ENCODE measurements at places on chromosomes 6 and 20.

- DNase-seq = no peak
Measured at GRCh38 chr6:3876101-3876500, 26.9 kb downstream of the FAM50B start.

DNA sequence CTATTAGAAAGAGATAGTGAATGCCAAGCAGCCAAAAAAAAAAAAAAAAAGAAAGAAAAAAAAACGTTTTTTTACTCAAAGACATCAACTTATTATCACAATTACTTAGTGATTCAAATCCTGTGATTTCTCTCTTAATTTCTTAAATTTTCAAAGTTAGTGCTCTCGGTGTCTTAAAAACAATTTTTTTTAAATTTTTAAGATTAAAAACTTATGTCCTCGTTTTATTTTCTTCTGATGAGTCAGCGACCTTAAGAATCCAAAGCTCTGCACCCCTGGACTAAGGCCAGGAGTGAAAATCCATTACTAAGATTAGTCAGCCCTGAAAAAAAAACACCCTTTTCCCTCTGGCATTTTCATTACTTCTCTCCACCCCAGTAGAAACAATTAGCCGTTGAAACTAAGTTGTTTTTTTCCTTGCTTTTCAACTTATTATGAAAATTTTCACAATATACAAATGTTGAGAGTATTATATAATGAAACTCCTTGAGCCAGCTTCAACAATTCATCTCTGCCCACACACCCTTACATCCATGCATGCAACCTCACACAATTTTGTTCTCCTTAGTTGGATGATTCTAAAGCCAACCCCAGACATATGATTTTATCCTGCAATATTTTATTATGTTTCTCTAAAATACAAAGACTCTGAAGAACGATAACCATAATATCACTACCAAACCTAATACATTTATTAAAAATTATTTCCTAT is 85.6 kb upstream of the CARMIL1 start:
- DNase-seq = no peak

DNA sequence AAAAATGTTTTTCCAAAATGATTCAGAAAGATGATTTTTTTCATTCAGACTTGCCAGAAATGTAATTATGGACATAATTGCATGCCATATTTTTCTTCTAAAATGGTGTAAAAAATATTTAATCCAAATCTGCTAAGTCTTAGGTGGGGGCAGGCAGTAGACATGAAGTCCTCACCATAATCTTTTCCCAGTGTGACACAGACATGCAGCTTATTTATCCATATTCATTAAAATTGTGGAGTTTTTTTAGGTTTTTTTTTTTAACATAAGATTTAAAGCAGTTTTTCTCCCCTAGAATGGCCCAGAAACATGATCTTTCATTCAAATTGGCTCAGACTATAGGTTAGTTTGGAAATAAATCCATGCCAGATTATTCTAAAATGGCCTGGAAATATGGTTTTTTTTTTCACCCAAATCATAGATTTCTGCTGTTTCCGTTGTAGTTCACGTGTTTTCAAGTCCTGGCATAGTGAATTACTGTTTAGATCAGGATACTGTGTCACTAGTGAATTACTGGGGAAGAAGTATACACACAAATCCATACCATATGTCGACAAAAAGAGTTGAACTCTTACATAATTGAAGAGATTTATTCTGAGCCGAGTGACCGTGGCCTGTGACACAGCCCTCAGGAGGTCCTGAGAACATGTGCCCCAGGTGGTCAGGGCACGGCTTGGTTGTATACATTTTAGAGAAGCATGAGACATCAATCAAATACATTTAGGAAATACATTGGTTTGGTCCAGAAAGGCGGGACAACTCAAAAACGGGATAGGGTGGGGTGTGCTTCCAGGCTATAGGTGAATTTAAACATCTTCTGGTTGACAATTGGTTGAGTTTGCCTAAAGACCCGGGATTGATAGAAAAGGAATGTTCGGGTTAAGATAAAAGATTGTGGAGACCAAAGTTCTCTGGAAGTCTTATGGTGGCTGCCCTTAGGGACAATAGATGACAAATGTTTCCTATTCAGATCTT is 33.9 kb downstream of the ZNF133 start:
- DNase-seq = no peak

GRCh38 chr6:126051791-126052190 is 65.5 kb downstream of the TRMT11 start:
- no peak for DNase-seq

DNA sequence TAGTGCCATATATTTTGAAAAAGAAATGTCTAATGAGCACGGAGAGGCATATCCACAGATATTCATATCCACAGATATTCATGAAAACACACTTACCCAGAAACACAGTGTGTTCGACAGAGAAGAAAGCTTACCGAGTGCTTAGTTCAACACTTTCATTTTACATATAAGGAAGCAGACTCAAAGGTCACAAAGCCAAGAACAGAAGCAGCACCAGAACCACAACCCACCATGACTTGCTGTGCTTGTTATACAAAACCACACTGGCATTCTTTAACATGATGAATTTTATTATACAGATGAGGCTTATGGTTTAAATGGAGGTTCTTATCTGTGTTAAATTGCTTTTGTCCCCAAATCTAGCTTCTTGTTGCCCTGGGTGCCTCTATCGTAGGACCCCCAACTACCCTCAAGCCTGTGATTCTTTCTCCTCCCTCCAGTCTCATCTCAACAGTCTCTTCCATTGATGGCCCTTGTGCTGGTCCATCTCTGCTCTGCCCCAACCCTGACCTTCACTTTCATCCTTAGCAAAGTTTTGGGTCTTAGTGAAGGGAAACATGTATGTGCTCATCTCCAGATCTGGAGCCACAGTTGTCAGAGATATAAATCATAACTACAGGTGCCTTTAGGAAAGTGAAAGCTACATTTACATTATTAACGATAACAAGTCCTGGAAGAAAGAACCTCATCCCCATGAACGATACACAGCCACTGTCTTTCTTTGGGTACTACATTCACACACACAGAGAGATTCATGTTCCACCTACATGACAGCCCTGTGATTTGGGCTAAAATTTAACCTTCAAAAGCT is 40.0 kb downstream of the SF3B5 start:
- peak; percentile 41 for DNase-seq

GRCh38 chr20:1306316-1307135 is 22.4 kb downstream of the SDCBP2 start:
- no peak for DNase-seq

- DNase-seq = no peak
Measured at GRCh38 chr20:2302384-2303060, 6.7 kb downstream of the TGM3 start.

DNA sequence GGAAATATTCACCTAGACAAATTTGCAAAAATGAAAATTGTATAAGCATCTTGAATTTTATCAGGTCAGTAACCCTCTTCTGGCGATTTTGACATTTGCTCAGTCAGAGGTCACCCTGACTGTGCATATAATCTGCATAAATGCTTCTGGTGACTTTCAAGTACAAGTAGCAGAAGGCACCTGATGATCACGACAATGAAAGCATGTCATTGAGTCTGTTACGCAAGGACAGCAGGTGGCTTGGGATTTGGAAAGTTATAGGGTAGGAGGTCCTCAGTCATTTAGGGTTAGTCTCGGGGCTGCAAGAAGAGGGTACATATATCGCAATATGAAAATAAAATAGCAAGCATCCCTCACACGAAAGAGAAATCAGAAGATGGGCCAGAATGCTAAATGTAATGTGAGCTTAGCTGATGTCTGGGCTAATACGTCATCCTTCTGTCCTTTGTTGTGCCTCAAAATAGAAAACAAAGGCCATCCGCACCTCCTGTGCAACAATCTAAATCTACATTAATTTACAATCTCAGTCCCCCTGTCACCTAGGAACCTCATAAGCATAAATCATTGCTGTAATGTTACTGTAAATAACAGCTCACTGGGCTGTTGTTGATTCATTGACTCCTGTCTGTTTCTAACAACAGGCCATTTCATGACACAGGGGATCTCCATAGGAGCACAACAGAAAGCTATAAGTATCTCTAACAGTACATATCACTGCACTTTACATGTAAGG is 155.2 kb upstream of the RSPO3 start:
- no peak for DNase-seq

GRCh38 chr20:22585786-22586493 is 1.6 kb upstream of the FOXA2 start:
- DNase-seq = no peak

DNA sequence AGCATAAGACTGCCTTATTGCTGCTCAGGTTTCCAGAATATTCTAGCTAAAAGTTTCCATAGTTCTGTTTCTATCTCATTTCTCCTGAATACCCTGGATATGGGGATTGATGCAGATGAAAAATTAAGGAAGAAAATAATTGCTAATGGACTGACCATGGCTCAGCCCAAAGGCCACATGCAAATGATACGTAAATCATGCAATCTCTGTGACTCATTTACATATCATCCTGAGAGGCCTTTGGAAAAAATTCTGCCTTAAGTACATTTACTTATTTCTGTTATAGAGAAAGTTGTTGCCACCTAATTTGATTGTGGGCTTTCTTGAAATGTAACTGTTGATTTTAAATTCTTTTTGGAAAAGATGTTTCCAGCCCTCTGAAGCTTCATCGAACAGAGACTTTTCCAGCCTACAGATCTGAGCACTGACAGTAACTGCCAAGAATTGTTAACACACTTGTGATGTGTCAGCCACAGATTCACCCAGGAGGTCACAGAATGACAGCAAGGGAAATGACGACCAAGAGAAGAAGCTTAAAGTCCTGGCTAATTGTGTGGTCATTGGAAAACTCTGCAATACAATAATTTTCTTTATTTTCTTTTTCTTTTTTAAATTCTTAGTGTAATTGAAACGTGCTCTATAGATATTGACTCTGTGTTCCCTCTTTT is 174.8 kb downstream of the DOK5 start:
- DNase-seq = no peak

DNA sequence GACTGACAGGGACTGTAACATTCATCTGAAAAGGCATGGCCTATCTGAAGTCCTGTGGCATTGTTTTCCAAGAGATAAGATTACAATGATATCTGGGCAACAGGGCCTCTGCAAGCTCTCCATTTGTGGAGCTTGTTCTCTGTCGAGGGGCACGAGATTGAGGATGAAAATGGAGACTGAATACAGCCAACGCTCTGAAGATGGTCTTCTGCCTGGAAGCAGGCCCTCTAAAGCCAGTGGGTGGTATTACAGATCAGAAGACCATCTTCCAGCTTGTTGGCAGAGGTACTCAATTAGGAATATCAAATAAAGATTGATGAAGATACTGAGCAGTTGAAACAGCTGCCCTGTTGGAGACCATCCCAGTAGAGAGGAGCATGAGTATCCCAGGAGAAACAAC is 288.2 kb downstream of the CENPW start:
- DNase-seq = no peak

GRCh38 chr6:18527836-18528743 is 140.9 kb downstream of the RNF144B start:
- DNase-seq = no peak

DNA sequence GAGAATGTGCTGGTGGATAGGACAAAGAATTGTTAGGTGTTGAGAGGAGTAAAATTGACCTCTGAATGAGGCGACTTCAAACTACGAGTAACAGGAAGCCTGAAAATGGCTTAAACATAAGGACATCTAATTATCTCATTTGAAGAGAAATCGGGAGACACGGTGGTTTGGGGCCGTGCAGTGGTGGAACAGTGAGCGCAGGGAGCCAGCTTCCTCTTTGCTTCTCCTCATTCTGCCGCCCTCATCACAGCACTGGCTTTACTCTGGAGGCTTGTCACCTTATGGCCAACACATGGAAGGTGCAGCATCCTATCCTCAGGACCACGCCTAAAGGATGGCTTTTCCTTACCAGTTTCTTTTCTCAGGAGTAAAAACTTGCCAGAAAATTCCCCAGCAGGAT is 114.3 kb downstream of the B3GAT2 start:
- no peak for DNase-seq

DNA sequence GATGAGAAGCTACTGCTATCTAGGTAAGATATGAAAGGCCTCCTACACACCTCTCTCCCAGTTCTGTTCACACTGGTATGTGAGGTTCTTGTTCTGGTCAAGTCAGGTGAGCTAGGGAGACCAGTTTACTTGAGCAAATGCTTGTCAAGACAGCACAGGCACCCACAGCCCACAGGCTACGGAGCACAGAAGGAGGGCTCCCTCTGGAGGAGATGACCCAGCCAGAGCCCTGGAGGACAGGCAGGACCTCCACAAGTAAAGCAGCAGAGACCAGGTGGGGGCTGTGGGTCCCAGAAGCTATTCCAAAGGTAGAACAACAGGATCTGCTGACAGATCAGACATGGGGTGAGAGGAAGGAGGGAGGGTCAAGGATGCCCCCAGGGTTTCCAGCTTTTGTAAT is 13.2 kb downstream of the MMP24OS start:
- no peak for DNase-seq

- no peak for DNase-seq
Measured at GRCh38 chr6:111657146-111657545, 51.5 kb upstream of the TRAF3IP2 start.

DNA sequence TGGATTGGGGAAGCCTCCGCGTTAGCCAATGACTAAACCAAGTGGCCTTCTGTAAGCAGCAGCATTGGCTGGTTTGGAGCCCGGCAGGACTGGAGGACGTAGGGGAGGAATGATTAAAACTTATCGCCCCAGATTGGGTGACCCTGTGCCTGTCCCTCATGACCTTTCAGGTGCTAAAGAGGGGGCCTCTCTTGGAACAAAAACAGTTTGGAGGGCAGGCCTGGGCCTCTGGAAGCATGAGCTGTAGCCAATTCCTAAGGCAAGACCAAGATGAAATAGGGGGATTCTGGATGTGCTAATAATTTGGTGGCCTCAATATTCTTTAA is 1.4 kb downstream of the GMPR start:
- peak; percentile 13 for DNase-seq

- no peak for DNase-seq
Measured at GRCh38 chr6:157987788-157988699, 6.4 kb downstream of the SYNJ2 start.

GRCh38 chr6:138514860-138515540 is 15.7 kb upstream of the NHSL1 start:
- no peak for DNase-seq

Measured in activated naive CD8-positive, alpha-beta T cell treated with anti-CD3 and anti-CD28 coated beads for 36 hours (primary cell).